IPS DF 6.9 (cell line): ENCODE measurements at places on chromosomes 7 and 10.

DNA sequence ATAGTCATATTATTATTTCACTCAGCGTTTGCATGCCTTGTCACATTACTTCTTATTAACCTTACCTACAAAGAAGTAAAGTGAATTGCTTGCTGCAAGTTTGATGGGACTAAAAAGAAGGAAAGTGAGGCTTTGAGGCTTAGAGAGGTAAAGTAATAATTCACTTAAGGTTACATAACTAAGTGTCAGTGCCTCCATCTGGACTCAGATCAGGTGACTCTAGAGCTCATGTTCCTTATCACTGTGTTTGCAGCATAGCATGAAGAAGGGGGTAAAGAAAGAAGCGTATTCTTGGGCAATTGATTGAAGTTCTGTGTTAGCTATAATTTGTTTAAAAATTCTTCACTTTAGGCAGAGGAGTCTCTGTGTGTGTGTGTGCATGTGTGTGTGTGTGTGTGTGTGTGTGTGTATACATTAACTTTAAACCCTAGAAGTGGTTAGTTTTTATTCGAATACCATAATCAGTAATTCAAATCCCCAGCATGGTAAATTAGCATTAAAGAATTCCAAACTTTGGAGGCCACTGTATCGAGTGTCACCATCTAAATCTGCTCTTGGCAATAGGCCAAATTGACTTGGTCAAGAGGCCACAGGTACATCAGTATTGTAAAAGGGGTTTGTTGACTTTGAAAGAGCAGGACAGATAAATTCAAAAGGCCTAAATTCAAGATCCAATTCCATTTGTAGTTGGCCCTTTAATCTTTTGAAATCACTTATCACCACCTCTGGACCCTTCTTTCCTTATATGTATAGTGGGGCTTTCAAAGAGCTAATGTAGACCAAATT is 2.2 kb upstream of the PON3 start:
- no peak overlapping the region for H3K27ac ChIP-seq
- no peaks in the 10 kb centered on the region; the same call in 1 of the 2 replicates for H3K4me1 ChIP-seq
- H3K4me3 ChIP-seq: no peak overlapping the region

DNA sequence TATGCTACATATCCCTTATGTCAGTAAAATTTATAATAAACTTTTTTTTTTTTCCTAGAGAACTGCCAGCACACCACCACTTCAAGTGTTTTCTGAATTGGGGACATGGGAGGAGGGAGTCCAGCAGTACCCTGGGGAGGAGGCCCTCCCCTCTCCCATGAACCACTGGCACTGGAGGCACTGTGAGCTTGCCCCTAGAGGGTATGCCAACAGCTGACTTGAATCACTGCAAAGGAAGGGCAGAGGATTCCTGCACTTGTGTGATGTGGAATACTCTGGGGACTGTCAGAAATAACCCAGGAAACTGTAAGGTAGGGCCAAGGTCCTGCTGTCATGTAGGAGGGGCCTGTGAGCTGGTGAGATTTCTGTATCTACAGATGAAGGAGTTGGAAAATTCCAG is 8.5 kb upstream of the ARMS2 start:
- H3K27me3 ChIP-seq: no peaks in the 10 kb centered on the region
- no peaks in the 10 kb centered on the region for H3K4me1 ChIP-seq
- DNase-seq: no peak
- no peak overlapping the region for H3K4me3 ChIP-seq
- no peak overlapping the region for H3K27ac ChIP-seq
- no peaks in the 10 kb centered on the region for H3K36me3 ChIP-seq

DNA sequence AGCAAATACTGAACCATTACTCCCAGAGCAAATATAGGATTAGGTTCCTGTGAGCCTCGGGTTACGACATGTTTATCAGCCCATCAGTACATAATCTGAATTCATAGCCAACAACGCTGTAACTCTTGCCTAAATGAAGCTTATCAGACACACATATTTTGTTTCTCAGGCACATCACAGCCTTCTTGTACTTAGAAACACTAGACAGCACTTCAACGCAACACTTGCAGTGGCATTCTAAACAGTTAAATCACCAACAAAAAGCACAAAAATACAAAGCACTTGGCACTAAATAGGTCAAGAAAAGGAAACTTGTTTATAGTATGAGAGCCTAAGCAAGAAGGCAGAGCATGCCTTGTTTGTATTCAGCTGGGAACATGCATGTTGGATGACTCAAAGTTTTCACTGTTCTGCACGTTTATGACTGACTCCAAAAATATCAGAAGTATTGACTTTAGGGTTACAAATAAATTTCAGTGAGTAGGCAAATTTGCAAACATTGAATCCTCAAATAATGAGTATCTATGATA is 75.0 kb downstream of the VPS50 start:
- no peaks in the 10 kb centered on the region for H3K4me1 ChIP-seq
- no peaks in the 10 kb centered on the region for H3K27me3 ChIP-seq
- H3K36me3 ChIP-seq: no peaks in the 10 kb centered on the region

DNA sequence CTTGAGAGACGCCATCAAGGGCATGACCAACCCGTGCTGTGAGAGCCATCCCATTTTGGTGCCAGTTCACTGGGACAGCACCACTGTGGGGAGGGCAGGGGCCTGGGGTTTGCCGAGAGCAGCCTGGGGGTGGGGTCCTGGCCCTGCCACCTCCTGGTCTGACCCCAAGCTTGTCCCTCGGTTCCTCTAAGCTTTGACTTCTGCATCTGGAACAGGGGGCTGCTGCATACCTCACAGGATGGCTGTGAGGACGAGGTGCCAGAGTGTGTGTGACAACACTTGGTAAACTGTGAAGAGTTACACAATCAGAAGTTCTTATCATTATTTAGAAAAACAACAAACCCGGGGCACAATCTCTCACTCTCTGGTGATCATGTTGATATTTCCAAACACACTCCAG is 89.9 kb downstream of the CRTAC1 start:
- H3K27me3 ChIP-seq: no peaks in the 10 kb centered on the region
- H3K4me1 ChIP-seq: no peaks in the 10 kb centered on the region
- H3K36me3 ChIP-seq: no peaks in the 10 kb centered on the region
- H3K27ac ChIP-seq: no peak overlapping the region

DNA sequence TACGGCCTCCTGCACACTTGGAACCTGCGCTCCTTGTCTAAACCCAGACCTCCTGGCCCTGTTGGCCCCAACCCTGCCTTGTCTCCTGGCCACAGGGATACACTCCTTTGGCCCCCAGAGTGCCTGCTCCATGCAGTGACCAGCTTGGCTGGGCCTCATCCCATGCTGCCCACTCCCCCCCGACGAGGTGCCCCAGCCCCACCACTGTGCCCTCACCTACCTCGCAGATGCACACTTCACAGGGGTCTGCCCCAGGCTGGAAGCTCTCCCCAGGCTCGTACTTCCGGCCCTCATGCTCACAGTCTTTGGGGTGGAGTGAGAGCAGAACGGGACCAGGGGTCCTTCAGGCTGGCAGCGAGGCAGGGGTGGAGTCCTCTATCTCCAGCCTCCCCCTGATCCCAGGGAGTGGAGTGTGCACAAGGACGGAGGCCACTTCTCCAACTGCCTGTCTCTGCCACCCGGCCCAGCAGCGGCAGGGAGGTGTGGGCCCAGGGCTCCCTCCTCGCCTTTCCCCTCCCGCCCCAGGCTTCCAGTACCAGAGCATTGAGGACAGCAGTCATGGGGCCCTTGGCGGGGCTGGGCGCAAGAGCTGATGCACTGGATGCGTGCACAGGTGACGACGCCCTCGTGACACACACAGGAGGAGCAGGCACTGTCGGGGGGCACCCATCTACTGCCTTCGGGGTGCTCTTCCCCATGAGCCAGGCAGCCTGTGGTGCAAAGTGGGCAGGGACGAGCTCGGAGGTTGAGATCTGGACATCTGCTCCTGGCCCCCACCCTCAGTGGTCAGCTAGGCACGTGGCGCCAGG is 22.1 kb downstream of the ATP6V1F start:
- H3K4me3 ChIP-seq: no peak overlapping the region
- H3K36me3 ChIP-seq: no peaks in the 10 kb centered on the region
- DNase-seq: no peak

- no peak for DNase-seq
- no peaks in the 10 kb centered on the region for H3K36me3 ChIP-seq
- H3K27me3 ChIP-seq: no peaks in the 10 kb centered on the region
- no peaks in the 10 kb centered on the region for H3K4me1 ChIP-seq
Observed at GRCh38 chr7:130393841-130394411, 13.6 kb downstream of the CPA1 start.

DNA sequence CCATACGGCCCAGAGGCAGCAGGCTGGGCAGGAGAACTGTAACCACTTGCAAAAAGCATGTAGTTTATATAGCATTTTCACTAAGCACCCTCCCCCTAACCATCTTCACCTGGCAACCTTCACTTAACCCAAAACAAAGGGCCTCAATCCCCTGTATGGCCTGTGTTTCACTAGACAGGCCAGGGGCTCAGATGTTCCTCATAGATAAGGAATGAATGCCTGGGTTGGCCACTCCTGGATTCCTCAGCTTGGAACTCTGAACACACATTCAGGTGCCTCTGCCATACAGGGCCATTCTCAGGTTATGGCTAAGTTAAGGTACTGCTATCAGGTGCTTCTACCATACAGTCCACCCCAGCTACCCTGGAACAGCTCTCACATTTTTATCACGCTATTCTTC is 10.3 kb upstream of the TMEM168 start:
- no peaks in the 10 kb centered on the region for H3K36me3 ChIP-seq
- H3K4me1 ChIP-seq: no peaks in the 10 kb centered on the region
- no peak for DNase-seq

DNA sequence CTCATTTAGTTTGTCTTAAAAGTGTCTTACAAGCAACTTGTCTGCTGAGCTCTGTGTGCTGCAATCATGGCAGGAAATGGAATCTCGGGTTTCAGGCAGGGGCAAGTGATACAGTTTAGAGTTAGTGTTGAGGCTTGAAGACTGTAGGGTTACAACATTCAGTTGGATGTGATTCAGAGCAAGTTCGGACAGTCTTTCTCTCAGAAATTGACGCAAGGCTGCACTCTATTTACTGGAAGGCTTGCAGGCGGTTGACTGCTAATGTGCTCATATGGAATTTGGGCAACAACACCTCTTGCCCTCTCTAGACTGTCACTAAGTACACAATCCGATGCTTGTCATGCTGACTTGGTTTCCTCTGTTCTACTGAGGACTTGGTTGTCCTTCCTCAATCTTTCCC is 161.7 kb upstream of the BMPER start:
- H3K36me3 ChIP-seq: no peaks in the 10 kb centered on the region
- H3K4me1 ChIP-seq: no peaks in the 10 kb centered on the region
- H3K27ac ChIP-seq: no peak overlapping the region
- DNase-seq: no peak
- no peaks in the 10 kb centered on the region for H3K27me3 ChIP-seq

DNA sequence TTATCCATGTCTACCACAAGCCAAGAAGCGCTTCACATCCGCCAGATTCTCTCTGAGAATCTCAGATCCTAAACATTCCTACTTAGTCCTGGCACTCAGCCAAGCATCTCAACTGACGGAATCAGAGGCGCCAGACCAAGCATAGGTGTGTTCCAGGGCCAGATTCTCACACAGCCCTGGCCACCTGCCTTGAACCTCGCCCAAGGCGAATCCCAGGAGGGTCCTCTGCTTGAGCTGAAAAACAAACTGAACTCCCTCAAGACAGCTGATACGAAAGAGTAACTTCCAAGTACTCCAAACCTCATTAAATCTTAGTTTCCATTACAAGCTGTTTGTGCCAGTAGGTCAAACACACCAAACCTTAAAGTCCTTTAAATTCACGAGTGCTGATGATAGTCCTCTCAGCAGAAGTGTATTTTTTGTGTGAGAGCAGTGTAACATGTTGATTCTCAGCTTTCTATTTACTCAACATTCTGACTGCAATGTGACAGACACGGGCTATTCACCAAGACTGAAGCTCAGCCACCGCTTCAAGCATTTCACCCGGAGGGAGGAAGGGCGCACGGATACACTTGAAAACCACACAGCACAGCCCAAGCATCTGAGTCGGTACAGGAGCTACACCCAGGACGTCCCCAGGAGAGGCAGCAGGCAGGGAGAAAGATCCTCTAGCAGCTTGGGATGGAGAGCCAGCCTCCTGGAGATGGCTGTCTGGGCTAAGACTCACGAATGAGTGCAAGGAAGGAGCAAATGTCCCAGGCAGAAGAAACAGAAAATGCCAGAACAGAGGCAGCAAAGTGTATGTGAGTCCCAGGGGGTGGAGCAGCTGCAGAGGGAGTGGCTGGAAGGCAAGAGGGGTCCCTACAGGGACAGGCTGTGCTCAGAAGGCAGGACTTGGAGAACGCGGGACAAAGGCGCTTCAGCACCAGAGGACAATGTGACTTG is 6.0 kb downstream of the PARD3 start:
- H3K4me1 ChIP-seq: peaks cover 13% of the 10 kb centered on the region
- H3K4me3 ChIP-seq: no peak overlapping the region
- no peaks in the 10 kb centered on the region for H3K27me3 ChIP-seq
- no peak for DNase-seq
- H3K27ac ChIP-seq: no peak overlapping the region

DNA sequence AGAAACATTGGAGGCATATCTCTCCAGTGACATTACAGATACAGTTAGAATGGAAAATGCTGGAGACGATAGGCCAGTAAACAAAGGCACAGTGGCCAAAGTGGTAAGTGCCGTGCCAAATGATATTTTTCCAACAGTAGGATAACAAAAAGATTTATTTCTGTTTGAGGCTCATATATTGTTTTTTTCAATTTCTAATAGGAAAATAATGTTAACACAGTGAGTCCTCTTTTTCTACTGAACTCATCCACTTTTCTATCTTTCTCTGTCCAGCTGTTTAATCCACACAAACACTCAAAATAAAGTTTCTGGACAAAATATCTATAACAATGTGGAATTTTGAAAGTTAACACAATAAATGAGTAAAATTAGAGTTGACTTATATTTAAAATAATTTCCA is 201.3 kb downstream of the SEMA3E start:
- H3K27ac ChIP-seq: no peak overlapping the region
- no peak overlapping the region for H3K4me3 ChIP-seq
- no peak for DNase-seq

DNA sequence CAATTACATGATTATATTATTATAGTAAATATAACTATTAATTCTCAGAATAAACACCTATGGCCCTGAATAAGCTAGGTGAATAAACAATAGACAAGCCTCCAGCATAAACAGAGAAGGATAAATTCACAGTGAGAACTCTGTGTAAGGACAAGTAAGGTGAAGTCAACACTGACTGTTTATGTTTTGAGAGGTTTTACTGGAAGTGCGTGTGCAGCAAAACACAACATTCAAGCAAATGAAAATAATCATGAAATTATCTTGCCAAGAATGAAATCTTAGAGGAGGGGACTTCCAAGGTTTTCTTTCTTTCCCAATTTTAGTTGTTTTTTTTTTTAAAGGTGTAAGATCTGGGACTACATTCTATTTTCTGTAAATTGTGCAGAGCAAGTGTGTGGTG is 112.5 kb downstream of the MACC1 start:
- H3K4me1 ChIP-seq: no peaks in the 10 kb centered on the region
- H3K36me3 ChIP-seq: no peaks in the 10 kb centered on the region; the same call in 1 of the 2 replicates
- no peak overlapping the region for H3K4me3 ChIP-seq
- no peaks in the 10 kb centered on the region for H3K27me3 ChIP-seq
- no peak overlapping the region for H3K27ac ChIP-seq

GRCh38 chr7:138247568-138248333 is 171.5 kb downstream of the AKR1D1 start:
- no peak overlapping the region for H3K4me3 ChIP-seq
- no peak for DNase-seq
- peaks cover 3% of the 10 kb centered on the region; the same call in 1 of the 2 replicates for H3K4me1 ChIP-seq
- no peak overlapping the region for H3K27ac ChIP-seq
- no peaks in the 10 kb centered on the region for H3K36me3 ChIP-seq

GRCh38 chr10:46514899-46515298 is 41.6 kb downstream of the GPRIN2 start:
- no peaks in the 10 kb centered on the region for H3K4me1 ChIP-seq
- no peak overlapping the region for H3K27ac ChIP-seq
- DNase-seq: no peak
- H3K4me3 ChIP-seq: no peak overlapping the region
